K562 (cell line): ENCODE measurements at places on chromosomes 4 and X. TPM values are rescaled to one million over a fixed set of nuclear protein-coding genes. Genes with fewer than 3 reads are reported as not detected.

Gene RAI2
- total RNA-seq, result not detected in 2 replicates

Gene CYTL1
- total RNA-seq, result not detected in 2 replicates

Gene MAOB
- 0.09 and 0.13 TPM in 2 replicates for total RNA-seq

Gene SYAP1
- 26.0 and 31.5 TPM in 2 replicates for total RNA-seq
